ENCODE measurements at places on chromosomes 2 and 18. TPM values are rescaled to one million over a fixed set of nuclear protein-coding genes. Genes with fewer than 3 reads are reported as not detected.

PRKCE gene
- polyA plus RNA-seq = 3.1 TPM

GRCh38 chr2:95313296-95314131 is 16.4 kb downstream of the KCNIP3 start:
- DNase-seq = no peak

AGAP1 gene
- polyA plus RNA-seq = 1.2 TPM

GRCh38 chr18:54169431-54170403 is 54.8 kb downstream of the MBD2 start:
- no peak for DNase-seq

GRCh38 chr2:128134573-128134972 is 43.6 kb downstream of the UGGT1 start:
- no peak for DNase-seq

GRCh38 chr2:54881759-54882158 is 158.3 kb downstream of the EML6 start:
- no peak for DNase-seq

DNA sequence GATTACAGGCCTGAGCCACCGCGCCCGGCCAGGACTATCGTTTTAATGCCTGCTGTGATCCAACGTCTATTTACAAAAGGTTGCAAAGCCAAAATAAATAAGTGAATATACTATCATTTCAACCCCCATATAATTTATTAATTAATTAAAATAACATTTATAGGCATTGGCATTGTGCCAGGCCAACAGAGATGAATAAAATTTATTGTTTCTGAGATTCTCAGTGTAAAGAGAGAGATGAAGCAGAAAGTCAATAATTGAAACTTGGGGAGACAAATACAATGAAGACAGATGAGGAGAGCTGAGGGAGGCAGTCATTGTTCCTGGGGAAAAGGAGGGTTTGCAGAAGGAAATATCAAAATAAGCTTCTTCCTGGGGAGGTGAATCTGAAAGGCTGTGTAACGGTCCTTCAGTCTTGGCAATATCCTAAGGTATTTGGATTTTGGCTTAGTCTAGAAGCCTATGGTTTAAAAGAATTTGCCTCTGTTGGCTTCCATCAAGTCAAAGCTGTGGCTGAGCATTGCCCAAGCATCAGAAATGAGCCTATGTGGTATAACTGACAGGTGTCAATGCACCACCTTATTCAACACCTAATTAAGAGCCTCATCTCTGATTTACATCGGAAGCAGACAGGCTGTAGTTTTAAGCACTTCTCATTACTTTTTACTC is 31.5 kb downstream of the KCNE4 start:
- no peak for DNase-seq
